ENCODE measurements at places on chromosomes 5 and 9.
A peak's percentile ranks its signal among the peaks of the same experiment; 100 is the strongest.

DNA sequence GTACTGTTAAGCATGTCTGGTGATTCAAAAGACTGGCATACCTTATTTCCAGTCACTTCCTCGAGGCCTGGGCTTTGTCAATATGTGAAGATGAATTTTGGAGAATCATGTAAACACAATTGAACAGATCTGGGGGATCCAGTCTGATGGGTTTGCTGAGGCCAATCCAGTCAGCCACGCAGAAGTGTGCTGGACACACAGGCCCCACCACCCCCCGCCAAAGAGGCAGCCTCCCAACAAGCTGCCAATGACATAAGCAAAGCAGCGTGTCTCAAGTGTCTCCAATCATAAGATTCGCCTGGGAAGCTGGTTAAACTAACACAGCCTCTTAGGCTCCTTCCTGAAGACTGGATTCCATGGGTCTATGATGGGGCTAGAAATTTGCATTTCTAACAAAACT, 192.9 kb upstream of the KLF9 start:
- no peak for DNase-seq

DNA sequence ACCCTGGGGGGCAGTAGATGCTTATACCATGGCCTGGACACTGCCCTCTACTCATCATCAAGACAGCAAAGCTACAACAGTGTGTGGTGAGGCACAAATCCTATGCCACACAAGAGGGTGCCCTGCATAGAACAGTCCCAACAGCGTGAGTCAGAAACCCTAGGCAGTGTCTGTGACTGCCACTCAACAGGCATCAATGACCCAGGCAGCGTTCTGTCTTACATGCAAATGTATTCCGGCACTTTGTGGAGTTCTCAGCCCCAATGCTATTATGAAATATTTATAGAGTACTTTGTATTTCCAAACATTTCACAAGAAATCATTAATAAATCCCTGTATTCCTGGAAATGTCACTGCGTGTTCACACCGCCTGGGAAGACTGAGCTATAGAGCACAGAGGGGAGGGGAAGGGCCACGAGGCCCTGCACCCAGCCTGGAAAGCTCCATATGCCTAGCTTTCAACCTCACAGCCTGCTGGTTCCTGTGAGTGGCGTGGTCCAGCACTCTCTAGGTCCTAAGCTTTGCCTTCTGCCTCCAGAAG, 77.7 kb downstream of the NIPSNAP3B start:
- no peak for DNase-seq

GRCh38 chr9:76560481-76560922, 101.5 kb downstream of the GCNT1 start:
- DNase-seq: no peak

GRCh38 chr9:98203153-98203552, 10.7 kb upstream of the CORO2A start:
- no peak for DNase-seq

DNA sequence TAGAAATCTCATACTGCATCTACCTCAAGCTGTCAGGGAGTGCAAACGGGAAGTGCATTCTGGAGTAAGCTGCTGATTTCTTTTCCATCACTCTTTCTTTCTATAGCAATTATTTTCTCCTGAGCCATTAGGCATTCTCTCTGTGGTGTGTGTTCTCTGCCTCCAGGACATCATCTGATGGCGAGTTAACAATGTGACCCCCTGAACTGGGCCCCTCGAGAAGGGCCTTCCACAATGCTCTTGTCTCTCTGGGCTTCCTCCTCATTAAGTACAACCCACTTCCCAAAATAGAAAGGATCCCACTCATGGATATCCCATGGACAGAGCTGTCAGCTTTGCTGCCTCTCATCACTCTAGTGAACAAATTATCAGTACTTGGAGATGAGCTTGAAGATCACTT, 96.7 kb upstream of the PRRC1 start:
- no peak for DNase-seq

GRCh38 chr5:76269932-76270610, 133.0 kb upstream of the IQGAP2 start:
- DNase-seq: peak; percentile 80

GRCh38 chr5:96256795-96257470, 176.1 kb downstream of the PCSK1 start:
- no peak for DNase-seq
